ENCODE measurements at places on chromosomes 11 and 22. TPM values are rescaled to one million over a fixed set of nuclear protein-coding genes. Genes with fewer than 3 reads are reported as not detected.

GRCh38 chr11:73186886-73187285 lies 31.2 kb upstream of the P2RY2 start:
- H3K4me3 ChIP-seq, result no peak overlapping the region
- DNase-seq, result no peak
- no peak overlapping the region for H3K27ac ChIP-seq

GRCh38 chr11:26418386-26418912 lies 86.5 kb downstream of the ANO3 start:
- H3K4me1 ChIP-seq, result no peaks in the 10 kb centered on the region
- DNase-seq, result peak; percentile 60
- H3K36me3 ChIP-seq, result no peaks in the 10 kb centered on the region

DNA sequence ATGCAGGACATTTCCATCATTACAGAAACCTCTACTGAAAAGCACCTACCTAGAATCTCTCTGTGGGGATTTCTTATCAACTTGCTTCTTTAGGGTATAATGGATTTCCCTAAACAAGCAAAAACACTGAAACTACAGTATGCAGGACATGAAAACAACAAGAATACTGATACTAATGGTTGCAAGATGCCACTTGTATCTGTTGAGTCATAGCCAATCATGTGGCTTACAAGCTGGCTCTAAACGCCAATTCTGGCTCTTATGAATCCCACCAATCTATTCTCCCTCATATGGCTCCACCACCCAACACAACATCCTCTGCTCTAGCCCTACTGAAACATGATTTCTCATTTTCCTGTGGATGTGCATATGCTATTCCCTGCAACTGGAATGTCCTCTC lies 22.6 kb downstream of the TENM4 start:
- no peaks in the 10 kb centered on the region for H3K27me3 ChIP-seq
- no peaks in the 10 kb centered on the region for H3K4me1 ChIP-seq
- no peak overlapping the region for H3K4me3 ChIP-seq

- no peak for DNase-seq
- H3K27ac ChIP-seq, result no peak overlapping the region
- H3K4me3 ChIP-seq, result no peak overlapping the region
- no peaks in the 10 kb centered on the region for H3K27me3 ChIP-seq
- no peaks in the 10 kb centered on the region for H3K4me1 ChIP-seq
Observed at GRCh38 chr22:19003508-19003907, 67.4 kb upstream of the PRODH start.

DNA sequence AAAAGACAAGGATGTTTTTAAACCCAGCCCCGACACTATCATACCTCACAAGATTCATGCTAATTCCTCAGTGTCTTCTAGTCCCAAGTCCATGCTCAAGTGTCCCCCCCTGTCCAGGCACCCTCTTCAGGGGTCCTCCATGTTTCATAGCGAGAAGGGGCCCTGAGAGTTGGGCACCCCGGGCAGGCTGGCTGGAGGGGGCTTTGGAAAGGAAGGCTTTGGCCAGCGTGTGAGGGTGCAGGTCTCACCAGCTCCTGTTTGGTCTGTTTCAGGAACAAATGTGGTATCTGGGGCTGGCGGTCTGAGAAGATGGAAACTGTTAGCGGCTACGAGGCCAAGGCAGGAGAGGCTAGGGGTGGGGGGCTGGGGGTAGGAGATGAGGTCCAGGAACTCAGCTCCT lies 4.5 kb upstream of the SSH3 start:
- H3K27me3 ChIP-seq, result no peaks in the 10 kb centered on the region
- no peak overlapping the region for H3K27ac ChIP-seq
- DNase-seq, result no peak
- peaks cover under 1% of the 10 kb centered on the region for H3K4me1 ChIP-seq
- peaks cover 29% of the 10 kb centered on the region for H3K36me3 ChIP-seq
- no peak overlapping the region for H3K4me3 ChIP-seq

DNA sequence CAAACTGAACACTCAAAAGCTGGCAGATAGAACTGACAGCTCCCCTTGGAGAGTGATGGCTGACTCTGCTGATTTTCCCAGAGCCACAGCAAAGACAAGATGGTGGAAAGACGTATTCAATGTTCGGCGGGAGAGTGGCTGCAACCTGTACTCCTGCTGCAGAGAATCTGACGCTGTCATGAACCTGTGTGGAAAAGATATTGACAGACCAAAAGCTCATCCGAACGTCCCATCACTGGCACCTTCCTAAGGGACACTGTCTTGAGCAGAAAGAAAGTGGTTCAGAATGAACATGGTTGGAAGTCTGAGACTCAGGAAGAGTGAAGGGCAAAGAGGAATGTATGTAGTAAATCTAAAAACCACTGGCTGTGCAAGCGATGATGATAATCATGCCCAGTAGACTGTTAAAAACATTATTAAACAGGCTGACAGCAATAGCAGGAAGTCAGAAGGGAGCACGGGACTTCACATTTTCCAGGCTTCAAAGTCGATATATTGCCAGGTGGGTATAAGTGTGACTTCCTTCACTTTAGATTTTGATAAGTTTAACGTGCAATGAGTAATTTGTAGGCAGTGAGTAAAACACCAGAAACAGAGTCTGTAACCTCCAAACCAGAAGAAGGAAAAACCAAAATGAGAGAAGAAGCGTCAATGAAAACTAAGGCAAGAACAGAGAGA lies 6.2 kb upstream of the IL17REL start:
- H3K27ac ChIP-seq, result no peak overlapping the region
- no peaks in the 10 kb centered on the region for H3K4me1 ChIP-seq
- DNase-seq, result no peak

NXPE4 gene
- polyA plus RNA-seq, result not detected

ADORA2A gene
- 54.9 TPM for polyA plus RNA-seq

KLHL35 gene
- 2.4 TPM for polyA plus RNA-seq

NPAT gene
- 4.1 TPM for polyA plus RNA-seq

CBY1 gene
- 49.0 TPM for polyA plus RNA-seq

DMC1 gene
- polyA plus RNA-seq, result 0.24 TPM
